ENCODE measurements at places on chromosomes 6 and 20. TPM values are rescaled to one million over a fixed set of nuclear protein-coding genes. Genes with fewer than 3 reads are reported as not detected.
A peak's percentile ranks its signal among the peaks of the same experiment; 100 is the strongest.

DNA sequence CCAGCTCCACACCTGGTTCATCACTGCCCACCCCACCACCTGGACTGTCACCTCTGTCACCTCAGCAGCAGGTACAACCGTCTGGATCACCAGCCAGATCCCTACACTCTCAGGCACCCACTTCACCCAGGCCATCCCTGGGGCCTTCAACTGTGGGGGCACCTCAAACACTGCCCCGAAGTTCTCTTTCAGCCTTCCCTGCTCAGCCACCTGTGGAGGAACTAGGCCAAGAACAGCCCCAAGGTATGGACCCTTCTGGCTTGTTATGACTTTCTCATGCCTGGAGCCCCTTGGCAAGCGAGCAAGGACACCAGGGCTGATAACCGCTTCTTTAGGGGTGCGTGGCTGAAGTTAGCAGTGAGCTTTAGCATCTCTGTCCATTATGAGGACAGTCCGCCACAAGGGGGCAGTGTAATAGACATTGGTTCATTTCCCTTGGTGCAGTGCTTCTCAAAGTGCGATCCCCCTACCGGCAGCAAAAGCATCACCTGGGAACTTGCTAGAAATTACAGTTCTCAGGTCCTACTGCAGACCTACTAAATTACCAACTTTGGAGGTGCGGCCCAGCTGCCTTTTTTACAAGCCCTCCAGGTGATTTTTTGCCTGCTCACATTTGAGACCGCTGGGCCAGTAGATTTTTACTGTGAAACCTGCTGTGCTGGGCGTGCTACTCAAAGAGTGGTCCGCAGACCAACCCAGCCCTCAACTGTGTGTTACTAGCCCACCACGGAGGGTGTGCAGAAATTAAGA is 32.5 kb downstream of the PNPLA1 start:
- DNase-seq = peak; percentile 54

FAM209B gene
- 0.48 TPM for total RNA-seq

GRCh38 chr6:136599329-136600011 is 49.2 kb upstream of the MAP7 start:
- no peak for DNase-seq

DNA sequence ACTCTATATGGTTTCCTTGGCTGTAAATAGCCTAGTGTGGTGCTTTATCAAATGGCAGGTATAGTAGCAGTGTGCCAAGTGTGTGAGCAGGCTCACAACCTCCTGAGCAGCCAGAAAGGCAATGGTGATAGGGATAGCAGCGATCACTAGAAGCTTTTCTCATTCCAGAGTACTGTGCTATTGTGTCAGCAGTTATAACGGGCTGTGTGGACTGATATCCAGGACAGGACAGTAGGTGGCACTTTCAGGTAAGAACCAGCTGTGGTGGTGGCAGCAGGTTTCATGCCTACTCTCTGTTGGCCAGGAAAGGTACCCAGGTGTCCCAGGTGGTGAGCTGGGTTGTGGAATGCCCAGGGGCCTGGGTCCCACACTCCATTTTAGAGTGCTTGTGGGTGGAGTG is 448.8 kb upstream of the BTBD3 start:
- DNase-seq = no peak

GRCh38 chr20:62239278-62239879 is 1.1 kb downstream of the OSBPL2 start:
- no peak for DNase-seq

CRIP3 gene
- 0.67 TPM for total RNA-seq

NKAPL gene
- total RNA-seq = 1.1 TPM

DNA sequence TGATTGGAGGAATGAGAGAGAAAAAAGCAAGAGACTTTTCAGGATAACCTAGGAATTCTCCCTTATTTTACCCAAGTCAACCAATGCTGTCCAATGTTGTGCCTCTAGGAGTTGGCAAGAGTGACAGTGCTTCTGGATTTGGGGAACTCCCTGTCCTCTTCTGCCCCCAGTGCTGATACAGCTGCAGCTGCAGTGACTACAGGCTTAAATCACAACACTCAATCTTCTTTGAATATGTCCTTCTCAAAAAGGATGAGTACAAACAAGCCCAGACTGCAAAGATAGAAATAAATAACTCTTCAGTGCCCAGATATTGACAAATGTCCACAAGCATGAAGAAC is 141.0 kb upstream of the COL21A1 start:
- no peak for DNase-seq

GRCh38 chr20:44768256-44768655 is 22.6 kb downstream of the KCNK15 start:
- DNase-seq = no peak

MYL9 gene
- 58.5 TPM for total RNA-seq

GRCh38 chr6:121748376-121748775 is 312.9 kb downstream of the GJA1 start:
- no peak for DNase-seq
